Activated CD4-positive, CD25-positive, alpha-beta regulatory T cell (primary cell): ENCODE measurements at places on chromosomes 13 and 19.

- DNase-seq: no peak
Observed at GRCh38 chr13:63149375-63149774, 1733.7 kb upstream of the PCDH20 start.

- no peak for DNase-seq
Observed at GRCh38 chr19:53951436-53951835, 11.3 kb upstream of the CACNG8 start.

GRCh38 chr19:5541456-5541855 lies 26.3 kb downstream of the TINCR start:
- DNase-seq: no peak

GRCh38 chr13:41462427-41462826 lies 5.1 kb downstream of the RGCC start:
- no peak for DNase-seq

DNA sequence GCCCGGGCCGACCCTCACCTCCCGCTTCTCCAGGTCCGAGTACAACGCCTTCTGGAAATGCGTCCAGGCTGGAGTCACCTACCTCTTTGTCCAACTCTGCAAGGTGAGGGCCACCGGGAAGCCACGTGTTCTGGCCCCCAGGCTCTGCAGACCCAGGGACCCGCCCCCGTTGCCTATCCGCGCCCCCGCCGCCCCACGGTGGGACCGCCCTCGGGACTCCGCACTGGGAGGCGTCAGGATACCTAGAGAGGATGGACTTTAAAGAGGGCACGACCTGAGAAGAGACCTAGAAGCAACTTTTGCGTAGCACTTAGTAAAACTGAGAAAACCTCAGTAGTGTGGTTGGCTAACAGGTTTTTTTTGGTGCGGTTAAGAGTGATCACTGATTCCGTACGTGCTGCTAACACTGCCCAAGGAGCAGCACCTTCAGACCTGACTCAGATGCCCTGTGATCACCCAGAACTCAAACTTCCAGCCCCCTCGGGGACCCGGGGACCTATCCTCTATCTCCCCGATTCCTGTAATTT lies 492 bp downstream of the TMEM147 start:
- no peak for DNase-seq

- no peak for DNase-seq
Observed at GRCh38 chr13:93320942-93321341, 94.3 kb downstream of the GPC6 start.

DNA sequence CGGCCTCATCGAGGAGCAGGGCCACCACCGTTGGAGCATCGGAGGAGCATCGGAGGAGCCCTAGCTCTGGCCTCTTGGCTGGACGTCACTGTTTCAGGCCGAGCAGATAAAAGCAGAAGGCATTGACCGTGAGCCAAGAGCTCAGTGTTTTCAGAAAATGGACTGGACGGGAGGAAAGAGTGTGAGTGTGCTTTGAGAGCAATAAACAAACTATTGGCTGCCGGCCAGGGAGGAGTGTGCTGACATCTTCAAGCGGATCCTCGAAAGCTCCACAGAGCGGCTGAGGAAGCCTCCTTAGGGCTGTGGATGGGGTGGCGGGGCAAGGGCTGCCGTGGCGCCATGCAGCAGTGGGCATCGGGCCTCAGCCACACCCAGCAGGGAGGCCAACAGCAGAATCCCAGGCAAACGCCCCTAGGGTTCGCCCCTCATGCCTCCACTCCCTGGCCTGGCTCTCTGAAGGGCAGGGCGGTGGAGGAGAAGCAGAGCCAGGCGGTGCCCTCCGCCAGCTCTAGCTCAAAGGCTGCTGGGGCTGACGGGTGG lies 41.8 kb downstream of the IRS2 start:
- no peak for DNase-seq

DNA sequence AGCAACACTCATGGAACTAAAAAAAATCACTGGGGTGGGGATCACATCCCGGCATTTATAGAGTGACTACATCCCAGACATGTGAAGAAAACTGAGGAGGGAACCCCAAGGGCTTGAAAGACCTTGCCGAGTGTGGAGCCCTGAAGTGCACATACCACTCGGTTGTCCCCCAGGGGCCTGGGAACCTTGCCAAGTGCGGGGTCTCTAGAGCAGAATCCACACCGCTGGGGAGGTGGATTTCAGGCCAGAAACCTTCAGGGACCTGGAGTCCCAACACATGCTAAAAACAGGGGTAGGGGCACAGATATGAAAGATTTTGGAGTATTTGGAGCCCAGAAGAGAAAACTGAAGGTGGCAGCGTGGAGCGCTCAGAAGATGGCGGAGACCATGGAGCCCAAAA lies 35.2 kb downstream of the ERICH4 start:
- no peak for DNase-seq

GRCh38 chr13:70255406-70255991 lies 147.2 kb upstream of the KLHL1 start:
- no peak for DNase-seq

DNA sequence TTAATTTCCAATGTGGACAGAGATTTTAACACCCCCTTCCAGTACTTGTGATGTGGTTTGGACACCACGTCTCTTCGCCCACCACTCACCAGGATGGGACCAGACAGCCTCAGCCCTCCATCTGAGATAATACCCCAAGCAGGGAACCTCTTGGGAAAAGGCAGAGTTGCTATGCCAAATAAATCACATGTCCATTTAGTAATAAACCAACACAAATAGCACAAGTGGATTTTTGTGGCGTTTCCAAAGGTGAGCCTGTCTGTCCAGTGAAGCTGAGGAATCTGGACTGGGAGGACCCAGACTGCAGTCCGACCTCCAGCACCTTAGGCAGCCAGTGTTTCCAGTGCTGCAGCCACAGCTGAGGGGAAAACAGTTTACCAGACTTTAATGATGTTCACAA lies 34.1 kb upstream of the GAS6 start:
- no peak for DNase-seq

DNA sequence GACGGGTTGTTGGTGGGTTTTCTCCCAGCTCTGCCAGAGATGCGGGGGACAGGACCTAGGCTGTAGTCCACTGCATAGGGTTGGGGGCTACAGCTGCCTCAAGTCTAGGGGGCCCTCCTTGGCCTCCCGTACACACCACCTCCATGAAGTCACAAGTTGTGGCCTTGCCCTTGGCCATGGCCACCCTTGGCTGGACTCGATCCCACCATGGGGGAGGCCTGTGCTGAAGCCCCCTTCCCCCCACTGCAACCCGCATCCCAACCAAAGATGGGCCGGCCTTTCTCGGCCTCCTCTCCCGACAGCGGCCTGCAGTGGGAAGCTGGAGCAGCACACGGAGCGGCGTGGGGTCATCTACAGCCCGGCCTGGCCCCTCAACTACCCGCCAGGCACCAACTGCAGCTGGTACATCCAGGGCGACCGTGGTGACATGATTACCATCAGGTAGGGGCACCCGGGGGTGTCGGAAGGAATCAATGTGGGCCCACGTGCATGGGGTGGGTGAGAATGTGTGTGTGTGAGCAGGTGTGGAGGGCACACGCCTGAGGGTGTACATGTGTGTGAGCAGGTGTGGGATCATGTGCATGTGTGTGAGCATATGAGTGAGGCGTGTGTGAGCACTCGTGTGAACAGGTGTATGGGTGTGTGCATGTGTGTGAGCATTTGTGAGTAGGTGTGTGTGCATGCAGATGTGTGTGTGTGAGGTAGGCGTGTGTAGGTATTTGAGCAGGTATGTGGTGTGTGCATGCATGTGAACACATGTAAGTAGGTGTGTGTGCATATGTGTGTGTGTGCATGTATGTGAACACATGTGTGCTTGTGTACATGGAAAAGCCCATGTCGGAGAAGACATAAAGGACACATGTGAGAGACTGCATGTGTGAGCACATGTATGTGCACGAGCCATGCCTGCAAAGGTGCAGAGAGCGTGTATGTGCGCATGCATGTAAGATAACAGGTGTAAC lies 8.7 kb downstream of the LRP3 start:
- DNase-seq: no peak

DNA sequence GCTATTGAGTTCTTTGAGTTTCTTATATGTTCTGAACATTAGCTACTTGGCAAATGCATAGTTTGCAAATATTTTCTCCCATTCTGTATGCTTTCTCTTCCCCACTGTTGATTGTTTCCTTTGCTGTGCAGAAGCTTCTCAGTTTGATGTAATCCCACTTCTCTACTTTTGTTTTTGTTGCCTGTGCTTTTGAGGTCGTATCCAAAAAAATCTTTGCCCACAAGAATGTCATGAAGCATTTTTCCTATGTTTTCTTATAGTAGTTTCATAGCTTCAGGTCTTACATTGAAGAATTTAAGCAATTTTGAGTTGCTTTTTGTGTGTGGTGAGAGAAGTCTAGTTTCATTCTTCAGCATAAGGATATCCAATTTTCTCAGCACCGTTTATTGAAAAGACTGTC lies 536.7 kb upstream of the ARGLU1 start:
- DNase-seq: no peak

DNA sequence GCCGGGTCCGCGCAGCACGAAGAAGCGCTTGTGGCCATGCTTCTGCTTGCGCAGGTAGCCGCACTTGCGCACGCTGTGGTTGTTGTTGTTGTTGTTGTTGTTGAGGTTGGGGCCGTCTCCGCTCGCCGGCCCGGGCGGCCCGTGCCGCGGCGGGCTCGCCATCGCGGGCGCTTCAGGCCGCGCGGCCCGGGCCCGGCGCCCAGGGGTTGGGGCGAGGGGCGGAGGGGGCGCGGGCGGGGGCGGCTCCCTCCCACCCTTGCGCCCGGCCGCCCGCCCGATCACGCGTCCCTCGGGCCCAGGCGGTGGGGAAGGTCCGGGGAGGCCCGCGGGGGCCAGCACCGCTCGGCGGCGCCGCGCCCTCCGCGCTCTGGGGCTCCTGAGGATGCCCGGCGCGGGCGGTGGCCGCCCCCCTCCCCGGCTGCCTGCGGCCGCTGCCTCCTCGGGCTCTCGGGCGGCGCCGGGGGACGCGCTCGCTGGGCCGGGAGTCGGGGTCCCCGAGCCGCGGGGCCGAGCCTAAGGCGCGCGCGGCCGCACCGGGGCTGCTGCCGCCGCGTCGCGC lies 412 bp downstream of the IRS2 start:
- peak; percentile 50 for DNase-seq

GRCh38 chr19:41085748-41086415 lies 2.4 kb upstream of the CYP2A13 start:
- no peak for DNase-seq

- DNase-seq: no peak
Observed at GRCh38 chr19:34397853-34398252, 6.3 kb upstream of the PDCD2L start.

DNA sequence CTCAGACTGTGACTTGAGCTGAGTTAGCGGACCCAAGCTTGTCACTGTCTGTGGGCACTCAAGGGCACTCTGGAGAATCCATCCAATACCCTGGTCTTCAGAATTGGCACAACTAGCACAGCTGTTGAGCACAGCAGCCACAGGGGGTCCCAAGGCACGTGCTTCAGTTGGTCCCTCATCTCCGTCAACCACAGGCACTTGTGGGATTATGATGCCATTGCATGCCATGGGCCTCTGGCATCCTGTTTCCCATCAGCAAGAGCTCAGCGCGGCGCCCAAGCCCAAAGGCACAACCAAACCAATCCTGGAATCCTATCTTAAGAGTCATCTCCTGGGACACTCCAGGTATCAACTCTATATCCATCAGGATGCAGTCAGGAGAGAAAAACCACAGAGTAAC lies 3.7 kb upstream of the B3GNT8 start:
- DNase-seq: no peak

- no peak for DNase-seq
Observed at GRCh38 chr13:95536632-95537241, 15.8 kb upstream of the CLDN10 start.

DNA sequence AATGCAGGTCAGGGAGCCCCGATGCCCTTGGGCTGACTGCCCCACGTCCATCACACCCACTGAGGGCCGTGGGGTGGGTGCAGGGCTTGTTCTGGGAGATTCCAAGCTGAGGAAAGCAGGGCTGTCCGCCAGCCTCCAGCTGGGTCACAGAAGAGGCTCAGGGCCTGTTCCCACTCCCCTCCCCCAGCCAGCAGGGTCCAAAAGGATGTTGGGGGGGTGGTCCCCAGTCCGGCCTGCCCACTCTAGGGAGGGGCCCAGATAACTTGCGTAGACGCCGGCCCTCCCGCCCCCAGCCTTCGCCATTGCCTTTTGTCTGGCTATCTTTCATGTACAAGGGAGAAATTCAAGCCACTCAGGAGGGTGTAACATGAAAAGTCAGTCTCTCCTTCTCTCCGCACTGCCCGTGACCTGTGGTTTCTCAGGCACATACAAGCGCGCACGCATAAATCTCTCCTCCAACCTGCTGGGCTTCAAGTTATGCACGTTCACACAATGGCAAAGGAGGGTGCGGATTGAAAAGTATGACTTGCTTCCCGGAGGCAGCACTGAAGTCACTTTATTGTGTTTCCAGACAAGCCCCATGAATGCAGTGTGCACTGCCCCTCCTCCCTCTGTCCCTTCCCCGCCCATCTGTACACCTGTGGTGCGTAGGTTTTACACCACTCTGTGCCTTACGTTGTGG lies 20.2 kb downstream of the CARM1 start:
- no peak for DNase-seq

DNA sequence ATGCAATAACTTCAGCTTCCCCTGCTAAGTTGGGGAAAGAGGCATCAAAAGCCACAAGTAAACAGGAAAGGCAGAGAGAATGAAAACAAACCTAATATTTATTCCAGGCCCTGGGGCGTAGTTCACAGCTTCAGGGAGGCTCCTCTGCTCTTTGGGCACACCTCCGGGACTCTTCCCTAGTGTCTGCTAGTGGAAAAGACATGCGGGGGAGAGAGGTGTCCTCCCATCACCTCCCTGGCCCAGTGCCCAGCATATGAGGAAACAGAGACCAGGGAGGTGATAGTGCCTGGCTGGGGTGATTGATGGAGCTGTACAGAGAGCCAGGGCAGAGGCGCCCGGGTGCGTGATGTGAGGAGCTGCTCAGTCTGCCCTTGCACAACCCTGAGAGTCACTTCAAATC lies 71.0 kb downstream of the RASL11A start:
- no peak for DNase-seq

DNA sequence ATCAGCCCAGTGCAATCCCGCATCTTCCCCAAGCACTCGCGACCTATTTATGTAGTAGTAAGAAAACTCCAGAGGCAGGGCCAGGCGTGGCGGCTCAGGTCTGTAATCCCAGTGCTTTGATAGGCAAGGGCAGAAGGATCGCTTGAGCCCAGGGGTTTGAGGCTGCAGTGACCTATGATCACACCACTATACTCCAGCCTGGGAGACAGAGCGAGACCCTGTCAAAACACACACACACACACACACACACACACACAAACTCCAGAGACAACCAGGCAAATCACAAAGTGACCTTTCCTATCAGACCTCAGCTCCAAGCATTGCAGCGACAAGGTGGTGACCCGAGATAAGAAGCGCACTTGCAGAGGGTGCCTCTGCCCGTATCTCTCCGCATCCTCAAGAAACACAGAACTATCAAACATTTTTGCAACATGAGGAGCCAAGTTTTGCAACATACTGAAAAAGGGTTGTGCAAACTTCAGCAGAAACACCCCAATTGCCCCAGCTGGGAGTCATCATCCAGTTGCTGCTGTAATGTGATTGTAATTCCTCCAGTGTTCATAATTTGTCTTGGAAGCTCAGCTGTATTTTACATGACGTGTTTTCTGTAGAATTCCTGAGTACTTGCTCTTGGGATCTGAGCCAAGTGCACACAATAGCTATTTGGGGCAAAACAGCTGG lies 8.7 kb upstream of the KLF2 start:
- DNase-seq: no peak

DNA sequence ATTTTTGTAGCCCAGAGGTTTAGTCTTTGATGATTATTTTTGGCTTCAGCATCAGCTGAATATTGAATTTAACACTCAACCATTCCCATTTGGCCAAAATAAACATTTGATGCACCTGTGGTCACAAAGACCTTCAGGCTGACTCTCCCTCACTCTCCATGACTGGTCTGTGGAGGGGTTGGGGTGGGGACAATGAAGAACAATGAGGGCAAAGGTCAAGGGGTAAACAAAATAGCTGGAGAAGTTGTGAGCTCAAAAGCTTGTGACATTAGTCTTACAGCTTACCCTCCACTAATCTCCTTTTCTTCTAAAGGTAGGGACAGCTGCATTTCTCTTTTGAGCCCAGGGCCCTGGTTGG lies 86.9 kb downstream of the SLC15A1 start:
- DNase-seq: no peak
